Neural crest cell (in vitro differentiated cells): ENCODE measurements at places on chromosomes 16 and 17.

DNA sequence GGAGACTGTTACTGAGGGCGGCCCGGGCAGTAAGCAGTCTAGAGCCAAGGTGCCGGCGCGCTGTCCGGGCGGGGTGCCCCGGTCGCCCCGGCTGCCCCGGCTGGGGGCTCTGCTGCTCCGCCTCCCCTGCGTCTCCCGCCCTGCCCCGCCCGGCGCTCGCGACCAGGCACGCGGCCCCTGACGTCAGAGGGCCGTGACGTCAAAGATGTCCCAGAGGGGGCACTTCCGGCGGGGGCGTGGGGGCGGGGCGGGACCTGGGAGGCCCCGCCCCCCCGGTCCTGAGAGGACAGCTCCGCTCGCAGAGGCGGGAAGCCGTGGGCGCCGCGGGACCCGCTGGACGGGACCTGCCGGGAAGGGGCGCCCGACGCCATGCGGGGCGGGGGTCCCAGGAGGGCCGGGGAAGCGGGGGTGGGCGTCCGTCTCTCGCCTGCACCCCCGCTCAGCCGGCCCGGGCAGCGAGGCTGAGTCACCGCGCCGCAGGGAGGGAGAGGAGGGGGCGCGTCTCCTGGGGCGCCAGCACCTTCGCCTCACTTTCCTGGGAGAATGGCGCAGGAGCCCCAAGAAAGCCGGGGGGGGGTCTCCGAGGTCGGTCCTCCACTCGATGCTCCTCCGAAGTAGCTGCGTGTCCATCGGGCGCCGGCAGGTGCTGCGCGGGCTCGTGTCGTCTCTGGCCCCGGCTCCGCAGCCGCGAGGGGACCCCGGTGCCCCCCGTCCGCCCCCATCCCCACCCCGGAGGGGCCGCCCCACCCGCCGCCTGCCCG lies 4.4 kb upstream of the HIC1 start:
- DNase-seq = peak; percentile 53

DNA sequence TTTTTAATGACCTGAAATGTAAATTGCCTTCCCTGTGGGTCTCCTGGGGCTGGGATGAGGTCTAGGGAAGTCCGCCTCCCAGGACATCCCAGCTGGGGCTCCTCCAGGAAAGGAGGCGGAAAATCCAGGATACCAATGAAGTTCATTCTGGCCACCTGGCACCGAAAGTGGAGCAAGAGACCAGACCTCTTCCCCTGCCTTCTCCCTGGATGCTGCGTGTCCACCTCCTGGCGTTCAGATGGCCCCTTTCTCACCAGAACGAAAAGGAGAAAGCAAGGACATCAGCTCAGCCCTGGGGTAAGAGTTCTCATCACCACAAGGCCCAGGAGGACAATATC lies 20.4 kb downstream of the RBFOX3 start:
- no peak for DNase-seq

GRCh38 chr16:17321824-17322223 lies 148.9 kb downstream of the XYLT1 start:
- DNase-seq = no peak

DNA sequence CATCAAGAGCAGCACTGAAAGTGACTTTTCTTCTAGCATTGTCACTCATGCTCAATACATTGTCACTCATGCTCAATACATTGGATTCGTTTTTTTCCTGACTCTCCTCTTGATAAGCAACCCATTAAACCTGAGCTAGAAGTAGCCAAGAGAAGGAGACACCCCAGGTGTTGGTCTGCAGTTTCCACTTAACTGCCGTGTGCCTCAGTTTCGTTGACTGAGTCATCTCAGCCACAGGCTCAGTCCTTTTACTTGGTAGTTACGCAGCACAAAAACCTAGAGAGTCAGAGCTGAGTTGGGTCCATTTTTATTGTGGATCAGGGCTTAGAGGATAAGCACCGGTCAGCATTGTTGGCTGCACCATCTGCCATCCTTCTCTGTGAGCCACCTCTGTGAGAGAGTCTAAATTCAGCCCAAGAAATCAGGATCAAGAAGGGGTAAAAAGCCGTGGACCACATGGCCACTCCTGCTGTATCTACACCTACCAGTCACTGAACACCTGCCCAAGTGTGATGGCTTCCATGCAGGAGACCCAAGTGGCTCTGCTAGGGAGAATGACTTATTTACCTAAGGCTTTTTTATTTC lies 11.3 kb downstream of the GINS2 start:
- DNase-seq = no peak

DNA sequence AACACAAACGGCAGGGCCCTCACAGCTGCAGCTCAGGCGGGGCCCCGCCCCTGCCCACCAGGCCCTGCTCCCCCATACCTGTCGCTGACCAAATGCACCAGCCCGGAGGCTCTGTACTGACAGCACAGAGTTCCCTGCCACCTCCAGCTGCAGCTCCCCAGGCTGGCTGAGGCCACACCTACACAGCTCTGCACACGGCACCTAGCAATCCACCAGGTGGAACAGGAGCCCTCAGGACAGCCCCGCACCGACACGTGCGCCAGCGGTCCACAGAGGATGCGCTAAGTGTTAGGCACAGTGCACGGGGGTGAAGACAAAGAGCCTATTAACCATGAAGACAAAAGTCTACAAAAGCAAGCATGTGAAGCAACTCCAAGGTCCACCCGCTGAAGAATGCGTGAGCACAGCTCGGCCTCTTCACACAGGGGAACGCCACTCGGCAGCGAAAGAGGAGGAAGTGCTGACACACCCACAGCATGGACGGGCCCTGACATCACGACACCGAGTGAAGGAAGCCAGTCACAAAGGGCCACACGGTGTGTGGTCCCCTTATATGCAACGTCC lies 5.4 kb downstream of the ZCCHC14 start:
- no peak for DNase-seq

GRCh38 chr17:78185981-78186691 lies 716 bp downstream of the TK1 start:
- no peak for DNase-seq

- DNase-seq = no peak
Observed at GRCh38 chr17:1755252-1755826, 6.5 kb upstream of the SERPINF1 start.

DNA sequence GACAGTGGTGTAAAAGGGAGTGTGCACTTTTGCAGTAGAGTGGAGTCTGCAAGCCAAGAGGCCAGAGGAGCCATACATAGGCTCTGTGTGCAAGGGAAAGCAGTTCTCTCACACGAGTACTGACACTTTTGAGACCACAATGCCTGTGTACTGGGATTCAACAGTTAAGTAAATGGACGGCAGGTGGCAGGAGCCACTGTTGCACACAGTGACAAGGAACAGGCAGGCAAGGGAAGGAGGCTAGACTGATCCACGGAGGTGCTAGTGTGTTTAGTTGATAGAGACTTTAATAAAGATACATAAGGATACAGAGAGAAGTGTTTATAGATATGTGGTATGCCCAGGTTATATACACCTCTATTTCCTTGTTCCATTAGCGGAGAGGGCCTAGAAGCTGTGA lies 67.0 kb downstream of the MPRIP start:
- DNase-seq = no peak

DNA sequence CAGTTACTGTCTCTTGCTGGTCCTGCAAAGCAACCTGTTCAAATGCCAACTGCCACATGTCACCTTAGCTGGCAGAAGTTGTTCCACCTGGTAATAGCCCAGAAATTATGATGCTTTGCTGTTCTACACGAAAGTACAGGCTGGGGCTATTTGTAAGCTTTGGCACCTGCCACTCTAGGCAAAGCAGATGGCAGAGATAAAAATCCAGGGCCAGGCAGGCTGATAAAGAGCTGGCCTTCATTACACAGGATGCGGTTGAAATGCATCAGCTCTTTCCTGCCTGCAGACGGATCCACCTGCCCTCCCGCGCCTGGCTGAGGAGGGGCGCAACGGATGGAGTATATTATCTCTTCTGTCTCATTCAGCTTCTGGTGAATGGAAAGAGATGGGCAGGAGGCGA lies 29.3 kb upstream of the KDM8 start:
- DNase-seq = no peak
